HFF-Myc (cell line): ENCODE measurements at places on chromosomes 11 and 22.

GRCh38 chr11:62010935-62011528 is 43.6 kb upstream of the FTH1 start:
- no peak for DNase-seq

GRCh38 chr22:17842386-17842785 is 68.1 kb upstream of the BID start:
- no peak for DNase-seq

- no peak for DNase-seq
These were observed 14.8 kb upstream of the WDR74 start for GRCh38 chr11:62854013-62854824.

- no peak for DNase-seq
These were observed 8.9 kb downstream of the YPEL1 start for GRCh38 chr22:21726650-21727049.

DNA sequence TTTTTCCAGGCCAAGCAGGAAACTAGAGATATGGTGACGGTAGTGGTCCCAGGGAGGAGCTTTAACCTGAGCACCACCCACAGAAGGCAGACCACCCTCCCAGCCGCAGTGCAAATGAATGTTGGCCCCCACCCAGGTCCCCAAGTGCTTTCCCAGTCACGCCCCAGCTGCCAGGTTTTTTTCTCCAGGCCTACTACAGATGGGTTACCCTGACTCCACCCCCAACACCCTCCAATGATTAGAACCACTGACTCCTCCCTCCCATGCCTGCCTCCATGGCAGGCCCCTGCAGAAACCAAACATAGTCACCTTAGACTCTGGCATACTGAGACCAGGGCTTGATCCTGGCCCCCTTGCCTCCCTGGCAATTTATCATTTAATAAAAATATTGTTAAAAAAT is 58.7 kb upstream of the CHST1 start:
- DNase-seq: no peak

DNA sequence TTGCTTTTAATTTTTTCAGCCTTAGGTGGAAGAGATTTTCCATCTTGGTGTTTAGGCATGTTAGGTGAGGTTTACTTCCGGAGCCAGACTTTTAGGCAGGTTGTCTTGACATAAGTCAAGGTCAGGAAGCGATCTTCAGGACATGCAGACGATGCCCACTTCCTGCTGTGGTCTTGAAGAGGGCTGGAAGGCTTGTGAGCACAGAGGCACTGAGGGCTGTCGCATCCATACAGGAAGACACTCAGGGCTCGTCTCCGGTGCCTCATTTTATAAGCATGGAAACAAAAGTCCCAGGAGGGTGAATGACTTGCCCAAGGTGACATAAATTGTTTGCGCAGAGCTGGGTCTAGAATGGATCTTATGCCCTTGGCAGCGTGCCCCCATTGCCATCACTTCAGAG is 30.8 kb downstream of the MARK2 start:
- no peak for DNase-seq

DNA sequence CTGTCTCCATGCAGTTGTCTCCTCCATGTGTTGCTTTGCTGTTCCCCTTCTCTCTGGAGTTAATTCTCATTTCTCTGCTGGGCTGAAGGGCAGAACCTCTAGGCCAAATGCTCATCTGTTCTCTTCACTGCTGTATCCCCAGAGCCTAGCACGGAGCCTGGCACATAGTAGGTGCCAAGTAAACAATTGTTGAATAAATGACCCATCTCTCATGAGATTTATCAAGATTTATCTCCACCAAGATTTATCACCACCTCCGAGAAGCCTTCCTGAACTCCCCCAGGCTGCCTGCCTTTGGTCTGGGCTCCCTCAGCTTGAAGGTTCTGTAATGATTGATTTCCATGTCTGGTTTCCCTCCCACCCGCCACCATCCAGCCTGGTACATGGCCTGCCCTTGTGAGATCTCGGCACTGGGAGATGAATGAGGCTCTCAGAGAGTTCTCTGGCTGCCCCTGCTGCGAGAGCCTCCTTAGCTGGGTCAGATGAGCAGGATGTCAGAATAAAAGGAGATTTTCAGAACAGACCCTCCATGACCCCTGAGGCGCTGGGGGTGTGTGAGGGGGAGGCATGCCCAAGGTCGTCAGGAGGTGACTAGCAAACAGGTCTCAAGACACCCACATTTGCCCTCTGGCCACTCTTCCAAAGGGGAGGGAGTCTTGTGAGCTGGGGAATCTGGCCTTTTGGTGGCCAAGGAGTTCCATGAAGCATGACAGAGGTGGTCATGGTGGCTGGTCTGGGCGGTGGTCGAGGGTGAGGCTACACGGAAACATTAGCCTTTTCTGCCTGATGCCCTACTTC is 2.4 kb upstream of the GDPD5 start:
- DNase-seq: no peak

- DNase-seq: no peak
These were observed 4.3 kb upstream of the RRM1 start for GRCh38 chr11:4090258-4090657.

GRCh38 chr11:117796456-117796871 is 552 bp downstream of the DSCAML1 start:
- no peak for DNase-seq

GRCh38 chr11:63768237-63769041 is at the start of gene ZFTA:
Gene ZFTA, minus strand, starts transcription at chr11:63768775. Its CDS starts 153 bp downstream, at chr11:63768622.
- DNase-seq: no peak

DNA sequence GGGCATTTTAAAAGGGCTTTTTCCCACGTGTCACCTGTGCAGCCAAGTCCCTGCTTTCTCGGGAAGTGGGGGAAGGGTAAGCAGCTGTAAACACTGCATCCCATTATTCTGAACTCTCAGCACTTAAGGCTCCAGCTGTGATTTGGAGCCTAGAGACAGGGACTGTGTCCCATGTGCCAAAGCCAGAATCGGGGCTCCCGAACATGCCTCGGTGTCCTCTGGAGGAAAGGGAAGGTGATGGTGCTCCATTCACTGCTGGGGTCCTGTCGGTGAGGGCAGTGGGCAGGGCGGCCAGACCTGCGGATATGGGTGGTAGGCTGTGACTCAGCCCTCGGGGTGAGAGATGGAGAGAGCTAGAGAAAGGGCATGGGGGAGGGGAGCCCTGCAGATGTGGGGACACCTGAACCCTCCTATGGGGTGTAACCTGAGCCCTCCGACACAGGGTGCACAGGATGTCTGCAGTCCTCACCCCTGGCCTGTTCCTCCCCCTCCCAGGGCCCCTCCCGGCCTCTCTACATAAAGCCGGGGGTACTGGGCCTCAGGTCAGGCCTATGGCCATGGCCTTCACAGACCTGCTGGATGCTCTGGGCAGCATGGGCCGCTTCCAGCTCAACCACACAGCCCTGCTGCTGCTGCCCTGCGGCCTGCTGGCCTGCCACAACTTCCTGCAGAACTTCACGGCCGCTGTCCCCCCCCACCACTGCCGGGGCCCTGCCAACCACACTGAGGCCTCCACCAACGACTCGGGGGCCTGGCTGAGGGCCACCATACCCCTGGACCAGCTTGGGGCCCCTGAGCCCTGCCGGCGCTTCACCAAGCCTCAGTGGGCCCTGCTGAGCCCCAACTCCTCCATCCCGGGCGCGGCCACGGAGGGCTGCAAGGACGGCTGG is 31.8 kb downstream of the CAPN1 start:
- DNase-seq: no peak

DNA sequence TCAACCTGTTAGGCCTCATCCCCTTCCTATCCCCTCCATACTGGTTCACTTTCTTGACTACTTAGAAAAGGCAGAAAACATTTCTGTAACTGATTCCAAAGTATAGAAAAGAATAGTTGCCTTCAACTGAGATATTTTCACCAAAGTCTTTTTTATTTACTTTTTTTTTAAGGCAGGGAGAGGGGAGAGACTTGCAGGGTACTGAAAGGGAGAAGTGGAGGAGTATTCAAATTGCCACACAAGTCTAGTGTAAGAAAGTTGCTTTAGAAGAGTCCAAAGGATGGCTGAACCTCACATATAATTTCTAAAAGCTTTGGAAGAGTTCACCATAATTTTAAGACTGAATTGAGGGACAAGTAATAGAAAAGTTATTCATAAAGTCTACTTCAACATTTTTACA is 6.3 kb downstream of the PHF21A start:
- DNase-seq: no peak

- no peak for DNase-seq
These were observed 39.3 kb downstream of the ZNRF3 start for GRCh38 chr22:28922540-28923244.

GRCh38 chr22:48393041-48393370 is 1434.7 kb downstream of the BRD1 start:
- DNase-seq: no peak

DNA sequence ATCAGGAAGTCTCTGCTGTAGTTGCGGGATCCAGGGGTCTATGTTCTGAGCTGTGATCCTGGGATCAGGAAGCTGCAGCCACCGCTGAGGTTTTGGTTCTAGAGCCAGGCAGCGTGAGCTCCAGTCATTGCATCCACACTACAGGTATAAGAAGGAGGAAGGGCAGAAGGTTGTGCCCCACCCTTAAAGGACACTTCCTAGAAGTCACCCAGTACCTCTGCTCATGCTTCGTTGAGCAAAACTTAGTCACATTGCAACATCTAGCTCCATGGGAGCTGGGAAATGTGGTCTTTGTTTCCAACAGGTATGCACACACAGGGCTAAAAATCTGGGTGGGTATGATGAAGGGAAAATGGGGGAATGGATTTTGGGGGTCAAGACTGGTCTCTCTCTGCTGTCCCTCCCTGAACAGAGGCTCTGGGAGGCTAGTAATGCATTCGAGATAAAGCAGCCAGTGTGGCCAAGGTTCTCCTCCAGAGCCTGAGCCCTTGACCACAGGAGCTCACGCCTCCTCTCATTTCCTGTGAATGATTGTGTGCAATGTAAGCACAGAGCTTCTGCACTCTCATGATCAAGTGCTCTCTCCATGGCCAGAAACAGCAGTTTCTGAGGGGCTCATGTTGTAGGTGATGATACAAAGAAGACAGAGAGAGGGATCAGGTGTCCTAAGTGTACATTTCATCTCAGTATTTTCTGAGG is 86.8 kb upstream of the OR4B1 start:
- no peak for DNase-seq

DNA sequence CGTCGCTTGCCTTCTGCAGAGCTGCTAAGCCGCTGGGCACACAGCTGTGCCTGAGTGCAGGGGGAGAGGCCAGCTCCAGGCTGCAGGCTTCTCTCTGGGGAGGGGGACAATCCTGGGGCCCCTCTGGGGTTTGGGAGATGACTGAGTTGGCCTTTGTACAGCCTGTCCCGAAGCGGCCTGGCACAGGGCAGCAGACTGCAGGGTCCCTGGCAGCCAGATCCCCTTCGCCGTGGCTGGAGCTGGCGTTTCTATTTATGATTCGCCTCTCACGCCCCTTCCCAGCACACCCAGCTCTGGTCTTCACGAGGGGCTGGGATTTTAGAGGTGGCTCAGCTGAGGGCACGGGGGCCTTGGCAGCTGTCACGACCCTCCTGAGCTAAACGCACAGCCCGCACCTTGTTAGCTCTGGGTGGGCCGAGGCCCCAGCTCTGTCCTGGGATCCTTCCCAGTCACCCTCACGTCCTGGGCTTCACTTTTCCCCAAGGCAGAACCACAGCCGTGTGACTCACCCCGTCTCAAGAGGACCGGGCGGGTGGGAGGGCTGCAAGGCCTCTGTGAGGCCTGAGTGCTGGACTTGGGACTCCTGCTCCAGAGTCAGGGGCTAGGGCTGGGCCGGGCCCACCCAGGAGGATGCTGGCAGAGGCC is 18.4 kb downstream of the OSBPL5 start:
- no peak for DNase-seq

DNA sequence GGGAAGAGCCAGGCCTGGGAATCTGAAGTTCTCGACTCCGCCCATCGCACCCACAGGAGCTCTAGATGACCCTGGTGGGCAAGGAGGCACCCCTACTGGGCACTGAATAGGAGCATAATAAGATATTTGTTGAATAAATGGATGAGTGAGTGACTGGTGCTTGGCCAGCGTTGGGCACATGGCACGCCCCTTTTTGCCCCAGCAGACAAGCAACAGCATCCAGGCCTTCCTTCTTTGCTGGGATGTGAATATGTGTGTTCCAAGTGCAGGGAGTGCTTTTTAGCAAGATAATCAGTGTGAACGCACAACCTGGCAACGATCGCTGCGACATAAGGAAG is 443 bp upstream of the CELF1 start:
- no peak for DNase-seq

DNA sequence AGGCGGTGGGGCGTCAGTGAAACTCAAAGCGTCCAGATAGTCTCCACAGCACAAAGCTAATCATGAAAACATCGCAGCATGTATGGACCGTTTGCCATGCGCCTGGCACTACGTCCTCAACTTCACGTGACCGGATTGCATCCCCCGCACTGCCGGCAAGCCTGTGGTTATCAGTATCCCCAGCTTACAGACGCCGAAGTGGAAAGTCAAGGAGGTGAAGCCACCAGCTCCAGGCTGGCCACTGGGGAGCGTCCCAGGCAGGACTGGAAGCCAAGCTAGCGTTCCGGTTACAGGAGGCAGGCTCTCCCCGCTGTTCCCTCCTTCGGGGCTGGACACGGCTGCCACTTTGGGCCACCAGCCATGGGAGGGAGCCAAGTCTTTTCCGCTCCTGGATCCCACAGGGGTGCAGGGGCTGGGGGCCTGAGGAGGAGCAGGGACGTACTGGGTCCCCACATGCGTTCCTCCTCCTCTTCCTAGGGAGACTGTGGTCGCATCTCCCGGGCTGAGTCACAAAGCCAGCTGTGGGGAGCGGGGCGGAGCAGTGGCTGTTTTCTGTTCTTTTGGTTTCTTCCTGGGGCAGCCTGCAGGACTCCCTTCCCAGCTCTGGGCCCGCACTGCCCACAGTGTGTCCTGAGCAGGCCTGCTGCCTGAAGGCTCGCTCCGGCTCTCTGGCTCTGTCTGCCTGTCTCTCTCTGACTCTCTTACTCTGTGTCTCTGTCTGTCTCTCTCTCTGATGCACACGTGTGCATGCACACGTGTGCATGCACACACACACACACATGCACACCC is 4.3 kb upstream of the OSBPL5 start:
- DNase-seq: no peak

GRCh38 chr22:25404928-25405816 is 159.3 kb upstream of the GRK3 start:
- DNase-seq: no peak
